ENCODE measurements at places on chromosomes 1 and 21.

- DNase-seq = no peak
These were observed 2.9 kb upstream of the TSPAN2 start for GRCh38 chr1:115092175-115092574.

DNA sequence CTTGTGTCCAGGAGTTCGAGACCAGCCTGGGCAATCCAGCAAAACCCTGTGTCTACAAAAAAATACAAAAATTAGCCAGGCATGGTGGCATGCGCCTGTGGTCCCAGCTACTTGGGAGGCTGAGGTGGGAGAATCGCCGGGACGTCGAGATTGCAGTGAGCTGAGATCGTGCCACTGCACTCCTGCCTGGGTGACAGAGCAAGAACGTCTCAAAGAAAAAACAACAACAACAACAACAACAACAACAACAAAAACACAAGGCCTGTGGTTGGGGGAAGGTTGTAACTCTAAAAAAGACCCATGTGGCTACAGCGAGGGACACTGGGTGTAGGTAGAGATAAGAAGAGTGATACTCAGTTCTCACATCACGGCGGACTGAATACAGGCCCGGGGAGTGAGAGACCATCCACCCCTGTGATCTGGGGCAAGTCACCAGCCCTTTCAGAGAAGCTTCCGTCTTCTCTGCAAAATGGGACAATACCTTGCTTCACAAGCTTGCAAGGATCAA lies 848 bp upstream of the CDC42 start:
- no peak for DNase-seq

DNA sequence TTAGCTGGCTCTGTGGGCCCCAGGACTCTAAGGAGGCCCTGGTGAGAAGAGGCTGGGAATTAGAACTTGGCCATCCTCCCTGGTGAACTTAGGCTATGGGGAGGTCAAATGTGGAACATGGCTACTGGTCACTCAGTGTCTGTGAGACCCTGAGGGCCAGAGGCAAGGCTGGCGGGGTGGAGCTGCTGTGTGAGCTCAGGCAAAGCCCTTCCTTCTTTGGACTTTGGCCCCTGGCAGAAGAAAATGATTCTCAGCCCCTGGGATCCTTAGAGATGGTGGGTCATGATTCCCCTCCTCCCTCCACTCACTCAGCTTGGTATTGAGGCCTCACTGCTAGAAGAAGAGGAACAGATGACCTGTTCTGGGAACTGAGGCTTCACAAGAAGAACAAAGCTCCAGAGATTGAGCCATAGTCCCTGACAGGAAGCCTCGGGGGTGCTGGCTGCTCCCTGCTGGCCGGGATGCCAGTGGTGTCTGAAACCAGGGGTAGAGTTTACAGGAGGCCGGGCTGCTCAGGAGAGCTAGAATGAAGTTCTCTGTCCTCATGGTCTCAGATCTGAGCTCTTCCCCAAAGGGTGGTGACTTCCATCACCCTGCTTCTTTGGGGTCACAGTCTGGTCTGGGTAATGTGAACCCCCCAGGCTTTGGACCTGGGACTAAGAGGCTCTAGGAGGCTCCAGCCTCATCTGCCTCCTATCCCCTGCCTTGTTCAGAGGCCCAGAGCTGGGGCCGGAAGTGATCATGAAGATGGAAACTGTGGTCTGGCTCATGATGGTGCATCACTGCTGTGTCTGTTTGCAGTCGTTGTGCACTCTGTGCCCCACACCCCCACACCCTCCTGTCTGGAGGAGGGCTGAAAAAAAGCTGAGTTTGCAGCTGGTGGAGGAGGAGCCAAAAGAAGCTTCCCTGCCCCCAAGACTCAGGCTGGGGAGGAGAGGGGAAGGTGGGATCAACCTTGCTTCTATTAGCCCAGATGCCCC lies 905 bp downstream of the BTBD19 start:
- DNase-seq = peak; percentile 55

GRCh38 chr1:32104127-32104526 lies 3.7 kb upstream of the KPNA6 start:
- DNase-seq = no peak

GRCh38 chr1:181016563-181016962 lies 6.1 kb downstream of the STX6 start:
- DNase-seq = no peak

GRCh38 chr21:27804515-27804914 lies 837.6 kb upstream of the ADAMTS5 start:
- DNase-seq = no peak

DNA sequence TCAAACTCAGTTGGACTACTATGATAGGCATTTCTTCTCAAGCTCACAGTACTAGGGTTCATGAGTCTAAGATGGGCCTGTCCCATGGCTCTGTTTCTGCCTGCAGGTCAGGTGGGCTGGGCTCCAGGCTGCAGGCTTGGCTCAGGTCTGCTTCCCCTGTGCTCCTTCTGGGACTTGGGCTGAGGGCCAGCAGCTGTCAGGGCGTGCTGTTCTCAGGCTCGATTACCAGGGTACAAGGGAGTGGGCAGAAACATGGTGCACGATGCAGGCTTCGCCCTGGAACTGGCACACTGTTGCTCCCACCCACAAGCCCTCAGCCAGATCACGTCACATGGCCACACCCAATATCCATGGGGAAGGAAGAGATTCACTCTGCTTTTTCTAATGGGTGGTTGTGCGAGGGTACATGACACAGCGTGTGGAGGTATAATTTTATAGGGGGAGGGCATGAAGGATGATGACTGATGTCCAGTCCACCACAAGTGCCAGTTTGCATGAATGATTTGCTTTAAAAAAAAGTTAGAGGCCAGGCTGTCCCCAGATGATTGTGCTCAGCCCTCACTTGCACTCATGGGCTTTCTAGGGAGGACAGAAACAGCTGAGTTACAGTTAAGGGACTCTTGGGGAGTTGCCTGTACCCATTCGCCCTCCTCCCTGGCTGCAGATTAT lies 118.0 kb downstream of the ACTL8 start:
- DNase-seq = no peak

DNA sequence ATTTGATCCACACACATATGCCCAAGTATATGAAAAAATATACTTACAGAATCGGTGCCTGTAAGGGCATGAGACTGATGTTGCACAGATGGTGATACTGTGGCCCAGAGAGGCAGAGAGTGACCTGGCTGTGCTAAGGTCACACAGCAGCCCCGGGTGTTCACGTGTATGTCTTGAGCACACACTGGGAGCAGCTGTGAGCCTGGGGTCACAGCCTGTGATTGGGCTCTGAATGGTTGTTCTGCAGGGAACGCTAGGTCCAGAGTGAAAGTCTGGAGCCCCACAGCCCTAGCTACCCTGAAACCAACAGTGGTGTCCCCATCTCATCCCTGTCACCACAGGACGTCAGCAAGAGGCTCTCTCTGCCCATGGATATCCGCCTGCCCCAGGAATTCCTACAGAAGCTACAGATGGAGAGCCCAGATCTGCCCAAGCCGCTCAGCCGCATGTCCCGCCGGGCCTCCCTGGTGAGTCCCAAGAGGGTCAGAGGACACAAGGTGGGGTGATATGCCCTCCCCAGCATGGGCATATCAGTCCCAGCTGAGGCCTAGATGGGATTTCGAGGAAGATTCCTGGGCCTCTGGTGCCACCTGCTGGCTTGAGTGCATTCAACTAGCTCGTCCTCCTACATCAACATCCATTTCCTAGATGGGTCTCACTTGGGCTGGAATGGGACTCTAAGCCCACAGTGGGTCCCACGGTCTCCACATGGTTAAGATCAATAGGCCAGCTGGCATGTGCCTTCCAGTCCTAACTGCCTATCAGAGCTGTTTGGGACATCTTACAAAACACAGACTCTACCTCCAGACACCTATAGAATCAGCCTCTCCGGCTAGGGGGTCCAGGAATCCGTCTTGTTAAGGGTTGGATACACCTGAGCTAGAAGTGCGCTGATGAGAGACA lies 19.7 kb downstream of the CDK18 start:
- DNase-seq = peak; percentile 86

GRCh38 chr21:45413922-45414321 lies 9.0 kb downstream of the COL18A1 start:
- no peak for DNase-seq

DNA sequence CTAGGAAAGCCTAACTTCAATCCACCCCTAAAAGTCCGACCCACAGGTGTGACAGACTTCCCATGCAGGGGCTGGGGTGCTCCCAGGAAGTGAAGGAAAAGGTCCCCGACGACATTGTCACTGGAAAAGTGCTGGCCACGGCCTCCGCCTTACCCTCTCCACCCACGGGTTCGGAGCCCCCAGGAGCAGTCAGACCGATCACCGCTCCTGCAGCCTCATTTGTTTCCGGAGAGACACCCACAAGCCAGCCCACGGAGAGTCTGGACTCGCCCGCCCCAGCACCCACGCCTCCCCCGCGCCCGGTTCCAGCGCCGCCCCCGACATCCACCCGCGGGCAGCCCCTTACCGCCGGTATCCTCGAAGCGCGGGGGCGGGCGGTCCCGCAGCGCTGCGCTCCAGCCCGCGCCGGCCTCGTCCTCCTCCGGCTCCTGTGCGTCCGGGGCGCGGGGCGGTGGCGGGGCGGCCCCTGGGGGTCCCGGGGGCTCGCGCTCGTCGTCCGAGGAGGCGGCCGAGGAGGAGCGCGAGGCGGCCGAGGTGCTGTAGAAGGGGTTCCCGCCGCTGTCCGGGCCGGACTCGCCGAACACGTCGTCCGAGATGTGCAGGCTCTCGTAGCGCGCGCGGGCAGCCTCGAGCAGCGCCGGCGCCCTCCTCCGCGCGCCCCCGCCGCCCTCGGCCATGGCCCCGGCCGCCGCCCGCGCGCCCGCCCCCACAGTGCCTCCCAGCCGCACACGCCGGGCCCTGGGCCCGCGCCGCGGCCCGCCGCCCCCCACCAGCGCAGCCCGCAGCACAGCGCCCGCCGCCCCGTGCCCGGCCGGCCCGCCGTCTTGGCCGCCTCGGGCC lies 660 bp downstream of the PGBD5 start:
- DNase-seq = peak; percentile 30

DNA sequence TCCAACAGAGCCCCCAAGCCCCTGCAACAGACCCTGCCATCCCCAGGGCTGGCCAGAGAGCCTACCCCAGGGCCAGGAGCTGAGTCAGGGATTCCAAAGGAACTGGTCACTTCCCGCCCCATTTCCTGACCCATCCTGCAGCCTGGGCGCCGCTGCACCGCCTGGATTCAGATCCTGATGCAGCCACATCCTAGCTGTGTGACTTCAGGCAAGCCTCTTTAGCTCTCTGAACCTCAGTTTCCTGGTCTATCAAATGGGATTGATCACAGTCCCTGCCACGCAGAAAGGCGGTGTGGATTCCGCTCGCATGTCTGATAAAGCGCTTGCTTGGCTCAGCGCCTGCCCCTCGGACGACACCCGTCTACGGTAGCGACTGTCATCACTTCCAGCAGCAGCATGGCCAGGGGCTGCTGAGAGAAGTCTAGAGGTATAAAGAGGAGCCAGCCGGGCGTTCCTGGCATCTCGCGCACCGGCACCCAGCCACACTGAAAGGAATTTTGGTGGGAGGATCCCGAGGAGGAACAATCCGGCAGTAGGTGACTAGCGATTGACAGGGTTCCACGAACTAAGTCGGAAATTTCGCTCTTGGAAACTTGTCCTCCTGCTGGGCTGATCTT lies 10.1 kb downstream of the EPHA2 start:
- peak; percentile 60 for DNase-seq

DNA sequence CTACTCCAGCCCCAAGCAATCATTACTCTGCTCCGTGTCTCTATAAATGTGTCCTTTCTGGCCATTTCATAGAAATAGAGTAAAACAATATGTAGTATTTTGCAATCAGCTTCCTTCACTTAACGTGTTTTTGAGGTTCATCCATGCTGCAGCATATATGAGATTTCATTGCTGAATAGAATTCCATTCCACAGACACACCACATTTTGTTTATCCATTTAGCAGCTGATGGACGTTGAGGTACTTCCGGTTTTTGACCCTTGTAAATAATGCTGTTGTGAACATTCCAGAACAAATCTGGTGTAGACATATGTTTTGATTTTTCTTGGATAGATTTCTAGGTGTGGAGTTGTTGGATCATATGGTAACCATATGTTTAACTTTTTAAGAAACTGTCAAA lies 30.7 kb downstream of the ADAM30 start:
- no peak for DNase-seq

- DNase-seq = no peak
These were observed 47.0 kb upstream of the PTCH2 start for GRCh38 chr1:44890007-44890406.

DNA sequence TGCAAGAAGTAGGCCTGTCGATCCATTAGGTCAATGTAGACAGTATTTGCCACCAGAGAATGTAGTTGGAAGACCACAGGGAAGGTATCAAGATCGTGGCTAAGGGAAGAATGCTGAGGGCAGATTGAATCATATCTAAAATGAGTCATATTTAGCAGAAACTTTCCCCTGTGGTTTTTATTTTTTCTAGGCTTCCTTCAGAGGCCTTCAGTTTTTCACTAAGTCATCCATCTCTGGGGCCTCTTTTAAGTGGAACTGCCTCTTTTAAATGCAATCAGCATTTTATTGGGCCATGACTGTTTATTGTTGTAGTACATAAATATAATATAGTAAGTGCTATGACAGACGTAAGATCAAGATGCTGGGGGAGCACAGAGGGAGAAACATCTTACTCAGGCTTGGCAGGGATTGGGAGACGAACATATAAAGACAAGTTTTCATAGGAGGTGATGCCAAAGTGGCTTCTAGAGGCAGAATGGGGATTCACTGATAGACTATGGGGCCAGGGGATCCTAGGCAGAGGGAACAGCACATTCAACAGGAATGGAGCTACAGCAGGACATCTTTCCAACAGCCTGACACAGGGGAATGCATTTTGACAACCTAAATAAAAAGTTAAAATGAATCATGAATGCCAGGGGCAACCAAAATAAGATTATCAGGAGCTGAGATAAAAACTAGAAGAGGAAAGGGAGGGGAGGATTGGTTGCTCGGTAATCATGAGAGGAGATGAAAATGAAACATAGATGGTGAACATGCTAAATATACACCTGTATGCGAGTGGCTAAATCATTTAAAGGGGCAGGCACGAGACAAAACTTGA lies 20.1 kb downstream of the UBE2U start:
- DNase-seq = no peak

DNA sequence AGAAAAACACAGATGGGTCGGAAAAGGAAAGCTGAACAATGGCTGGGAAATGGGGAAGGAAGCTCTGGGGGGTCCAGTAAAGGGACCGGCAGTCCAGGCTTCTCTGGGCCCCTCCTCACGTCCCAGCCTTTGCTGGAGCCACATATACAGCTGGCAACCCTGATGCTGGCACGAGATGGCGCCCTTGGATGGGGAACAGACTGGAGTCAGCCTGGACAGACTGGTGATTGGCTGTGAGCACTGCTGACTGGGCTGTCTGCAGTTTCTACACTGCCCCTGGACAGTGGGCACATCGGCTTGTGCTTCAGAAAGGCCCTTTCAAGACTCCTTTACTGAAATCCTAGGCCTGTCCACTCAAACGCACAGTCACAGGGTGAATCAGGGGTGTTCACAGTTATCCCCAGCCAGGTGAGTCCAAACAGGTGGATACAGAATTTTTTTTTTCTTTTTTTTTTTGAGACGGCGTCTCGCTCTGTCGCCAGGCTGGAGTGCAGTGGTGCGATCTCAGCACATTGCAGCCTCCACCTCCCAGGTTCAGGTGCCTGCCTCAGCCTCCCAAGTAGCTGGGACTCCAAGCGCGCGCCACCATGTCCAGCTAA lies 31.1 kb upstream of the ZBTB40 start:
- DNase-seq = peak; percentile 90
